Hematopoietic multipotent progenitor cell treated with erythropoietin and hydrocortisone succinate and interleukin-3 and kit ligand, for 6 days (in vitro differentiated cells): ENCODE measurements at places on chromosomes 6 and 20.

DNA sequence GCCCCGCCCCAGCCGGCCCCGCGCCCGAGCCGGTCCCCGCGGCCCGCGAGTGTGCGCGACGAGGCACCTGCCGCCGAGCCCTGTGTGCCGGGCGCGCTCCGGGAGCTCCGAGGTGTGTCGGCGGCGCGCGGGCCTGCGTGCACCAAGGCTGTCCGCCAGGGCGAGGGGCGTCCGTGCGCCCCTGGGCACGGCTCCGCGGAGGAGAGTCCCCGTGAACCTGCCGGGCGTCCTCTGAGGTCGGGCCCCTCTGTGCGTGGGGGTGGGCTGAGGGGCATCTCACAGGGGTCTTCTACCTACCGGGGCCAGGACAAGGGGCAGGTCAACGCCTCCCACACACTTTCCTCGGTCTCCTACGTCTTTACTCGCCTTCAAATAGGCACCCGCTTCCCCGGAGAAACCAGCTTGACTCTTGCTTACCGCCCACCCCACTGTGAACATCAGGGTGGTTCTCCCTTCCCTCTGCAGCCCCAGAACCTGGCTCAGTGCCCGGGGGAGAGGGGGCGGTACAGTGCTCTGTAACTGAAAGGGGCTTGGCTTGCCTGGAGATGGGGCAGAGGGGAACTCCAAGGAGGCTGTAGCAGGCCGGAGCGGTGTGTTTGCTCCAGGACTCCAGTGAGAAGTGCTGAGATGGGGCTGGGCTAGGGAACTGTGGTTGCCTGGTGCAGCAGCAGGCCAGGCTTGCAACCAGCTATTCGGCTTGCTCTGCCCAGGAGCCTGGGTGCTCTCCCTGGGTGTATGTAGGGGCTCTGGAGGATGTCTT, at the start of gene SAMD10:
Gene SAMD10 (minus strand): TSS at position 86 of the 760 bp plus-strand sequence. CDS start 175 bp downstream, outside the sequence.
- DNase-seq: peak; percentile 91

DNA sequence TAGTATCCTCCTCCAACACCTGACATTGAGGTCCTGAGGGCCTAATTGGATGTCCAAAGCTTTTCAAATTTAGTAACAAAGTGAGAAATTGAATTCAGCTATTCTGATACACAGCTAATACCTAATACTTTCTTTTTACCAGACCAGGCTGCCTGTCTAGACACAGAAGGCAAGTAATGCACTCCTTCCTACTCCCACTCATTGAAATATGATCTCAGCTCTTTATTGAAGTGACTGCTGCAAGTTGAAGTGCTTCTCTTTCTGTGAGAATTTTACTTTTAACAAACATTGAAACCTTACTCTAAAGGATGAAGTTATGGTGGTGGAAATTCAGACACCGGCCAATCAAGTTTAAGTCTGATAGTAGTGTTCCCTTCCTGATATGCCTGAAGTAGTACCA, 90.8 kb upstream of the OGFRL1 start:
- no peak for DNase-seq

GRCh38 chr6:11854408-11855165, 76.0 kb upstream of the ADTRP start:
- no peak for DNase-seq

DNA sequence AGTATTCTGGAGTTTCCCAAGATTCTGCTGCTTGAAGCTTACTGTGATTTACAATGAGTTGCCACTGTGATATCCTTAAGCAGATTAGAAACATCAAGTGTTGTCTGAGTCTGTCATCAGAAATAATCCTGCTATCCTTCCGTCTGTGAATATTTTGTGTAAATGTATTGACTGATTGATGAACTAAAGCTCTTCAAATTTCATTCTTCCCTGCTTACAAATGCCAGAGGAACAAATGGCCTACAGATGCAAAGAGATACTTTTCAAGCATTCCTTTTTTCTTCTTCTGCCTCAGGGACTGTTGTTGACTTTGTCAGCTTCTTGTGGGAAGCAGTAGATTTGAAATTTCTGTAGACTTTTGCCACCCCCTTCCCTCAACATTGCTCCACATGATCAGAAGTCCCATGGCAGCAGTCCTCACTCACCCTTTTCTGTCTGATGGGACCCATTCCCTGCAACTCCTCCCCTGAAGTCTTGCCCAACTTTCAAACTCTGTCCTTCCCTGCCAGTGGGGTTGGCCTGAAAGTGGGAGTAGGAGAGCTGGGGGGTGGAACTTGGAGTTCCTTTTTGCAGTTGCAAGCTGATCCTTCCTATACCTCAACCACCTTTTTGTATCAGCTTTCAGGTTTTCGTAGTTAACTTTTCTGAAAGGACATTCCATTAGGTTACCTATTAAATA, 38.5 kb upstream of the MLIP start:
- no peak for DNase-seq

- no peak for DNase-seq
These were observed 11.6 kb downstream of the SLC9A8 start for GRCh38 chr20:49824206-49824605.

DNA sequence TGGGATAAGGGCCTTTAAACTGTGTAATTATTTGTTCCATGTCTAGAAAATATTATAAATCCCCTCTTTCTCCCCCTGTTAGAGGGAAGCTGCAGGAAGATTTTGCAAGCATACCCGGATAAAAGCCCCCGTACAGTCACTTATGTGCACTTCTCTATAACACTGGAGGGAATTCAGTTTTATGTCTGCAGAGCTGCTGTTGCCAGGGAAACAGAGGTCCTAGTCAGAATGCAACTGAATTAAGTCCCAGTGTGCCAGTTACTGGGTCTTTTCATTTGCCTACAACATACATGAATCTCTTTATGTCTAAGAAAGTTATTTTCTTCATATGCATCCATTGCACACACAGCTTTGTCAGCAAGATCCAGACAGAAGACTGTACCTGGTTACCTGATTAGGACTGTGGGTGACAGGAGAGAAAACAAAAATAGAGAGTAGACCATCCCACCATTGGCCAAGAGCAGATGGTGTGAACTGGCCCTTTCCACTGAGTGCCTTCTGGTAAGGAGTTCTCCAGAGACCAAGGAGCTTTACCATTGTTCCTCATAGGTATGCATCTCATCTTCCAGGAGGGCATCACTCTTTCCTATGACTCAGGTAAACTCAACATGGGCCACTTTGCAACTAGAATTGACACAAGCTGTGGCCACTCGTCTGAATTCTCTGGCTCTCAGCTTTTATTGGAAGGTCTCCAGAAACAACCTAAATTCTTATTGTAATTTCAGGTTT, 180.8 kb upstream of the PHACTR1 start:
- DNase-seq: no peak

GRCh38 chr20:48069596-48069995, 284.3 kb upstream of the SULF2 start:
- DNase-seq: no peak

DNA sequence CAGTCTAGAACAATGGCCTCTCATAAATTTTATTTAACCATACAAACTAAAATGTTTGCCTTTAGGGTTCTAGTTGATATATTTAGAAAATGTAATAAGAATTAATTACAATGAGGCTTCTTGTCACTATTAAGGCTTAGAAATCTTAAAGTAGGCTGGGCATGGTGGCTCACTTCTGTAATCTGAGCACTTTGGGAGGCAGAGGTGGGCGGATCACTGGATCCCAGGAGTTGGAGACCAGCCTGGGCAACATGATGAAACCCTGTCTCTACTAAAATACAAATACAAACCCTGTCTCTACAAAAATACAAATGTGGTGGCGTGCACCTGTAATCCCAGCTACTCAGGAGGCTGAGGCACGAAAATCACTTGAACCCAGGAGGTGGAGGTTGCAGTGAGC, 99.0 kb upstream of the ADGRF1 start:
- no peak for DNase-seq

- no peak for DNase-seq
These were observed 5.5 kb downstream of the SNRPB start for GRCh38 chr20:2465100-2465499.

GRCh38 chr20:41279546-41280225, 37.8 kb downstream of the ZHX3 start:
- no peak for DNase-seq

DNA sequence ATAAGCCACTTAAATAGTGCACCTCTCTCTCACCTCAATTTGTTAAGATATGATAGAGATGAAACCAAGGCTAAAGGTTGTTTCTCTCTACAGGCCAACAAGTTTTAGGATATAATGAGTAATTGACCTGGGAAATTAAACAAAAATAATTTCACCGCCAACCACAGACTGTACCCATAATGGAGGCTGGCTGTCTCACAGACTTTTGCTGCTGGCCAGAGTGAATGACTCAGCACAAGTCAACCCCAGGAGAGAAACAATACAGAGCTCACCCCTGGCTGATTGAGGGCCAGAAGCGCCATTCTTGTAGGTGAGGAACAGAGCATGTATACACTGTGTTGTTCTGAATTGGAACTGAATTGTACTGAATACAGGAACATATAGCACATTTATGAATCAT, 99.9 kb downstream of the CAP2 start:
- peak; percentile 40 for DNase-seq

- DNase-seq: peak; percentile 59
These were observed 5.6 kb downstream of the SRSF3 start for GRCh38 chr6:36599791-36600209.

GRCh38 chr6:155147958-155148663, 115.7 kb upstream of the CLDN20 start:
- no peak for DNase-seq

DNA sequence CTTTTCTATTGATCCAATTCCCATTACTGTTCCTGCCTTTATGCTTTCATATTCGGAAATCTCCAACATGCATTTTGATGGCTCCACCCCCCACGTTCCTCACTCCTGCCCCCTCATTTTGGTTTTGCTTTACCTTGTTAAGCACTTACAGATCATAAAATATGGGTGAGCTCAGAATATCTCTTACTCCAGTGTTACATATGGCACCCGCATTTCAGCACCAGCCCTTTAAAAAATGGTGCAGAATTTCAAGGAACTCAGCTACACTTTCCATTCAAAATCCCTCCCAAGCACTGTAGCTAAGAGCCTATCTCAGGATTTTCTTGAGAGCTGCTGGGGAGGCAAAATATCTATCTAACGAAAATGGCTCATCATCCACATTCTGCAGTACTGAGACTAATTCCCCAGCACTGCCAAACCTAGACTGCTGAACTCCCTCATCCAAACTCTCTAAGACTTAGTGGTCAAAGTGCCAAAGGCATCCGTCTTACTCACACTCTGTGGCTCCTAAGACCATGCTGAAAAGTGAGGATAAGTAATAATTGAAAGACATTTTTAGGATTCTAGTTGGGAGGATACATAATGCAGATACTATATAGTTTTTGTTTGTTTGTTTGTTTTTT, 7.8 kb downstream of the SGK1 start:
- DNase-seq: no peak

DNA sequence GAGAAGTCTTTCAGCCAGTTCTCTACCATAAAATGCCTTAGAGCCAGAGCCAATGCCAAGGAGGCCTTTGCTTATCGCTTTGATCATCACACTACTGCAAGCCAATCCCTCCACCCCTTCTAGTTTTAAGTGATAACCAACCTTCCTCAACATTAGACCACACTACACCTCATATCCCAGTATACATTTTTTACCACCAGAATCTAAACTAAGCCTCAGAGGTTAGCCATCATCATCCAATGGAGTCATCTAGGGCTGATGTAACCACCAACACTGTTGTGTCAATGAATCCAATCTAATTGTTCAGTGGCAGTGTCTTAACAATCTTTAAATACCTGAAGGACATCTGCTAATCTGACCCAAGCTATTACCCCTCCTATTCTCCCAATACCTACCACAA, 6.4 kb downstream of the ZUP1 start:
- DNase-seq: peak; percentile 24

GRCh38 chr6:101776919-101777350, 383.4 kb downstream of the GRIK2 start:
- no peak for DNase-seq

DNA sequence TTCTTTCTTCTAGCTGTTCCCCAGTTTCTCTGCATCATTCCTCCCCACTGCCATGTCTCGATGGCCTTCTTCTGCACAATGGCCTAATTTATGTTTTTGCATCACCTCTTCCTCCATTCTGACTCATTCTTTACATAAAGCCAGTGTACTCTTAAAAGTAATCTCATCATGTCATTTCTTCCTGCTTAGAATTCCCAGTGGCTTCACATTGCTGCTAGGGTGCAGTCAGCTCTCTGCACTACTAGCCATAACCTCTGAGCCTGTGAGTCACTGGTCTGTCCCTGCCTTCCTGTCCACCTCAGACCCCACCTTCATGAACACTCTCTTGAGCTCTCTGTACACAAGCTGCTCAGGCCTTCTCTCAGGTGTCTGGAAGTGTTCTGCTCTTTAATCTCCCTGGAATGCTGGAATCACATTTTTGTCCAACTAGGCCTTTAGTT, 24.1 kb upstream of the TRIM27 start:
- no peak for DNase-seq

GRCh38 chr6:81731814-81732213, 20.7 kb downstream of the TENT5A start:
- DNase-seq: no peak

- no peak for DNase-seq
These were observed 85.2 kb upstream of the CCDC167 start for GRCh38 chr6:37584654-37585522.

DNA sequence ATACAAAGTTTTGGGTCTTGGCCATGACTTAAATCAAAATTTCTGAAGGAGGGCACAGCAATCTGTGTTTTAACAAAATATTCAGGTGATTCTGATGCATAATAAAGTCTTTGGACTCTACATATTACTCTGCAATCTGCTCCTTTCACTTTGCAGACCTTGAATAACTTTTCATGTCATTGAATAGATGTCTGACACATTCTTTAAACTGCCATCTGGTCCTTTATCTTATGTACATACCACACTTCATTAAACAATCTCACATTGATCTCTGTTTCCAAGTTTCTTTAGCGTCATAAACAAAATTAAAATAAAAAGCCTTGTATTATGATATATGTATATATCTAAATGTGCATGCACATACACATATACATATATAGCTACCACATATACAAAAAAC, 831.2 kb downstream of the MAFB start:
- no peak for DNase-seq

DNA sequence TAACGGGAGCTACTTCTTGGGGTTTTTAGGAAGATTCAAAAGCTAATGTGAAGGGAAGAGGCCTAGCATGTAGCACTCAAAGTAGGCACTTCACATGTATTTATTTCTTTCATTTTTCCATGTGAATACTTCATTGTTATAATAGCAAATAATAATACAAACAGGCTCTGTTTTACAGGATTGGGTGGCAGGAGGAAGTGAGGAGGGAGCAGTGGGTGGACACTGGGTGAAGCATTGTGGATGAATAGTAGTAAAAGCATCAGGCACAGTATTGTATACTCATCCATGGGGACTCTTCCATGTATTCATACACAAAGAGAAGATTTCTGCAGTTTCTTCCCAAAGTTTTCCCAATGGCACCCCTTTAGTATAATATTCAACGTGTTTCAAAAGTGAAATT, 38.4 kb upstream of the SNRPB2 start:
- DNase-seq: no peak

GRCh38 chr6:7058250-7058923, 49.4 kb upstream of the RREB1 start:
- DNase-seq: peak; percentile 93

DNA sequence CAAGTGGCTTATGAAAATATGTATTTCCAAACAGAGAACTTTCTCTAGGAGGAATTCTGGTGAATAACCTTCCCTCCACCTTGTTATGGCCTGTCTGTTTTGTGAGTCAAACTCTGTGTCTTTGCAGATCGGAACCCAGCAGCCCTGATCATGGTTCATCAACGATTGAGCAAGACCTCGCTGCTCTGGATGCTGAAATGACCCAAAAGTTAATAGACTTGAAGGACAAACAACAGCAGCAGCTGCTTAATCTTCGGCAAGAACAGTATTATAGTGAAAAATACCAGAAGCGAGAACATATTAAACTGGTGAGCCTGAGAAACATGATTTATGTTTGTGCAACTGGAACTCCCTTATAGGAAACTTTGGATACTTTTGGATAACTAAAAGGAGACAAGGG, 294.5 kb upstream of the PLCB4 start:
- DNase-seq: no peak
